BJ (cell line): ENCODE measurements at places on chromosomes 16 and 17.

- DNase-seq = no peak
Observed at GRCh38 chr17:18093616-18094408, 6.1 kb downstream of the DRG2 start.

DNA sequence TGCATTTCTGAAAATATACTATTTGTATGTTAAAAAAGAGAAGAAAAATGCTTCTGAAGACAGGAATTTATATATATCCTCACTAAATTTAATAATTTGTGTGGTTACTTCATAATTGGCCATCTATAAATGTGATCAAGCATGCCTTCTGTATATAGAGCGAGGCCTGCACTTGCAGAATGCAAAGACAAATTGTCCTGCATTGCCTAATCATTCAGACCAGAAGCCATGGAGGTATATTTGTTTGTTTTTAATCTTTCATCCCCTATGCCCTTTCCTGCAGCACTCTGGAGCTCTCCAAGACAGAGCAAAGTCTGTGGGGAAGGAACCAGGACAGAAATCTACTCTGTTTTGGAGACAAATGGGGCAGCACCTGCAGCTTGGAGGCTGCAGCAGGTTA is 23.8 kb upstream of the DDX52 start:
- no peak for DNase-seq

GRCh38 chr16:17647879-17648872 is 177.4 kb upstream of the XYLT1 start:
- DNase-seq = no peak

- no peak for DNase-seq
Observed at GRCh38 chr17:35917519-35918213, 12.9 kb downstream of the RDM1 start.
